ENCODE measurements at places on chromosomes 1 and 21.

DNA sequence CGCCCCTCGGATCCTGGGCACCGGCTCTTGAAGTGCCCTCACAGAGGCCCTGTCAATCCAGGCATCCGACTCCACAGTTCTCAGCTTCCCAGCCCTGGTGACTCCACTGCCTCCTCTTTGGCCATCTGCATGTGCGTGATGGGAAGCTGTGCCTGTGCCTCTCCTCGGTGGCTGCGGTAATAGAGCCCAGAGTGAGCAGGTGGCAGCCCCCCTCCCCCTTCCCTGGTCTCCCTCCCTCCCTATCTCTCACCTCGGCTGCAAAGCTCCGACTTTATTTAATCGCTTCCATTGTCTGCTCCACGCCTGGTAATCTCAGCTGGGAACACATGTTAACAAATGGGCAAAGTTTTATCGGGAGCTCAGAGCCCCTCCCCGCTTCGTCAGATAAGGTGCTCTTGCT lies 91.9 kb downstream of the IGSF21 start:
- DNase-seq = no peak

- no peak for DNase-seq
These were observed 89.8 kb downstream of the TMEM200B start for GRCh38 chr1:29033829-29034466.

DNA sequence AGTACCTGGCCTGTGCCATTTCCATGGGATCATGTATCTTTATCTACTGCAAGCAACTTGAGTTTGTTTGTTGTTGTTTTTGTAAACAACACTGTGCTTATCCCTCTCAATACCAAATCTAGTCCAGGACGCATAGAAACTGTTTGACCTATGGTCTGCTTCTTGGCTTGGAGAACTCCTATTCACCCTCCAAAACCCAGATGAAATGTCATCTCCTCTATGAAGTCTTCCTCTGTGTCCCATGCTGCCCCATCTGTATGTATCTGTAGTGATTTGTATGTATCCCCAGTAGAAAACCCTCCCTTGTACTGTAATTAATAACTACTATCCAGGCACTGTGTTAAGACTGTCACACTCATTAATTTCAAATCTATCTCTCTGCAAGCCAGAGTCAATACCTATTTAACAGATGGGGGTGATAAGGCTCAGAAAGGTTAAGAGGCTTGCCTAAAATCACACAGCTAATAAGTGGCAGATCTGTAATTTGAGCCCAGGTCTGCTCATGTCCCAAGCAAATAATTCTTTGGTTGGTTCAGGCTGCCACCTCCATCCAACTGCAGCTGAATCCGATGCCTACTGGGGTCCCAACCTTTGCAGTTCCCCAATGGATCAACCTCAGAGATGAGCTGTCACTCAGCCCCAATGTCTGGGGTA lies 24.6 kb upstream of the ECE1 start:
- DNase-seq = no peak

GRCh38 chr21:33686386-33686785 lies 44.1 kb downstream of the ITSN1 start:
- no peak for DNase-seq

DNA sequence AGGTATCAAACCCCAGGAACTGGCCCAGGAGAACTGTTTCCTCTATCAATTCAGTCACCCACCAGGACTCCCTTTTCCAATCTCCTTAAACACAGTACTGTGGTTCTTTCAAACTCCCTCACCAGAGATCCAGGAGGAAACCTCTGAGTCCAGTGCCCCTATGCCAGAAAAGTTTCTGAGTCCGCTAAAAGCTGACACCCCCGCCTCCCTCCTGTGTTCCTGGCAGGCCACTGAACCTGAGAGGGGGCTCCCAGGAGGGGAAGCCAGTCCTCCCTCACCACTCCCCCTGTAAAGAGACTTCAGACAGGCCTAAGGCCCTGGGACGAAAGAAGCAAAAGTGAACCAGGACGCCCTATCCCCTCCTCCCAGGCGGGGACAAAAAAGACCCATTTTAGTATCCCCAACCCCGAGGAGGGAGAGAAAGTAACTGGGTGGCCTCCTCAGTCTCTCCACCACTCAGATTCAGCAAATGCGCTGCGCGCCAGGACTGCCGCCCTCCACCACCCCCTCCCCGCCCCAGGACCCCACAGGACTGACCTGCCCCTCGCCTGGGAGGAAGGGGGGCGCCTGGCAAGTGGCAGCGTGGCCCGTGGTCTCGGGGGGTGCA lies 624 bp downstream of the SLC41A1 start:
- no peak for DNase-seq

GRCh38 chr1:163308811-163309210 lies 12.9 kb upstream of the NUF2 start:
- no peak for DNase-seq

DNA sequence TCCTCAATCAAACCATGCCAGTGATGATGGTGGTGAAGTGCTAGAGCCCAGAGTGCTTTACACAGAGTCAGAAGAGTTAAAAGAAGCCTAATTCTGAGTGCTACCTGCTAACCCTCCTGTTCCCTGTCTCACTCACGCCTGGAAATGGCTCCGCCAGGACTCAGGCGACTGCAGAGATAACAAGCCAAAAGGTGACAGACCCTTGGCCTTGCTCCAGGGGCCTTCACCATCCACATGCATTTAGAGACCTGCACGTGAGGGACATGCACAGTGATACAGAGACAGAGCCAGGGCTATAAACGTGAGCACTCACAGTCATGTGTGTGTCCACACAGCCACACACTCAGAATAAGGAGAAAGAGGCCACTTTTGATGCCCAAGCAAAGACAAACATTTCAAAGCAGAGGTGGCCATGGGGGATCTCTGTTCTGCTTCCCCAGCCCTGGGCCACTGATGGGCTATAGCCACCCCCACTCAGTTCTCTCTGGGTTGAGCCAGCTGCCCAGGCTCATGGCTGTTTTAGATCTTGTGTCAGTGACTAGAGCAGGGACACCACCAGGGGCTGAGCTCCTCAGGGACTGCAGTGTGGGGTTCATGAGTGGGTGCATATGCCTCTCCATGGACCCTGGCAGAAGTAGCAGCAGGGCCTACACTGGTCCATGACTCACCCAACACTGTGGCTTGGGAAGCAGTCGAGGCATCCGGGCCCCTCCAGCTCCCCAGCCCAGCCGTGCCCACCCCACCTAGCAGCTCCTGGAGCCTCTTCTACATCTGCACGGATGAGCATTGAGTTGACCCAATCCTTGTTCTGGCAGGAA lies 117.2 kb downstream of the EPHB2 start:
- no peak for DNase-seq

GRCh38 chr1:193568512-193568911 lies 382.1 kb upstream of the B3GALT2 start:
- DNase-seq = no peak

- no peak for DNase-seq
These were observed 89.5 kb downstream of the KCNJ15 start for GRCh38 chr21:38346286-38346685.
